ENCODE measurements at places on chromosomes 16 and 17.
A peak's percentile ranks its signal among the peaks of the same experiment; 100 is the strongest.

DNA sequence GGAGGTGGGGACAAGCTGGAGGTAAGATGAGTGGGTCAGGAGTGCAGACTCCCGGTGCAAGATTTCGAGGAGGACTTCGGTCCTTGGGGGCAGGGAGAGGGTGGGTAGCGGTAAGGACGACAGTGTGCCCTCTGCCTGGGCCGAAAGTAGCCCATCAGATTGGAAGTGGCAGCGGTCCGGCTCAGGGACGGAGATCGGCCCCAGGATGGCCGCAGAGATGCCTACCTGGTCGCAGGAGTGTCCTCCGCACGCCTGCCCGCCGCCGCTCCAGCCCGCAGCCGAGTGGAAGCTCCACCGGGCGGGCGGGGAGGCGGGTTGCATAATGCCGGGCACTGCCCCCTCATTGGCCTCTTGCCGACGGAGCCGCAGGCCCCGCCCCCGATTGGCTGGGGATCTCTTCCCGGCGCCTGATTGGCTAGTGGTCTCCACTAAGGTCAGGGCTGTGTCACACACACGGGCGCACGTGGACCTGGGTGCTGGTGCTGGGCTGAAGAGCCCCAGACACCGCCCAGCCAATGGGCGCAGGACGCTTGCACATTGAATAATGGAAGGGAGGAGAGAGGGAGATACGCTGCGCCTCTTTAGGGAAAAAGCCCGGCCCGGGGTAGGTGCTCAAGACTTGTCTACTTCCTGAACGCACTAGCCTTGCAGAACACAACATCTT lies at the start of gene PER1:
Gene PER1 (minus strand): TSS at position 293 of the 664 bp plus-strand sequence. CDS start 1,698 bp downstream, outside the sequence.
- peak; percentile 82 for DNase-seq

- no peak for DNase-seq
Observed at GRCh38 chr16:57482845-57483545, 3.3 kb downstream of the DOK4 start.

- peak; percentile 3 for DNase-seq
Observed at GRCh38 chr16:58197314-58198012, 443 bp downstream of the CSNK2A2 start.

DNA sequence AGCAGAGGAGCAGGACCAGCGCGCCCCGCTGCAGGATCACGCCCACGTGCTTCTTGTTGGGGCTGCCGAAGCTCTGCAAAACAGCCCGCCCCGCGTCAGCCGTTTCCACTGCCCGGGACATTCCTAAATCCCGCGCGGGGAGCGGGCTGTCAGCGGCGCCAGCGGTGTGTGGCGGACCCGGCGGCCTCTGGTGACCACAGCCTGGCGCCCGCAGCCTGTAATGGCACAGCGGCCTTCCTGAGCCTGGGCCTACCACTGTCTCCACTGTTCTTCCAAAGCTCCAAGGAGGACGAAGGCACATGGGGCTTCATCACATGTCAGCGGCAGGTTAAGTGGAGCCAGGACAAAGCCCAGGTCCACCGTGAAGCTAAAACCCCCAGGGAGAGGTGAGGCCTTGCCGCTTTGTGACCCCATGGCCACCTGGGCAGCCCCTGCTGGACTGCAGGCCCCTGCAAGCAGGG lies 2.5 kb downstream of the SLC47A2 start:
- no peak for DNase-seq

GRCh38 chr17:79205688-79206205 lies 131.1 kb downstream of the ENGASE start:
- DNase-seq, result no peak

- no peak for DNase-seq
Observed at GRCh38 chr17:48643697-48644012, 17.5 kb upstream of the HOXB9 start.

DNA sequence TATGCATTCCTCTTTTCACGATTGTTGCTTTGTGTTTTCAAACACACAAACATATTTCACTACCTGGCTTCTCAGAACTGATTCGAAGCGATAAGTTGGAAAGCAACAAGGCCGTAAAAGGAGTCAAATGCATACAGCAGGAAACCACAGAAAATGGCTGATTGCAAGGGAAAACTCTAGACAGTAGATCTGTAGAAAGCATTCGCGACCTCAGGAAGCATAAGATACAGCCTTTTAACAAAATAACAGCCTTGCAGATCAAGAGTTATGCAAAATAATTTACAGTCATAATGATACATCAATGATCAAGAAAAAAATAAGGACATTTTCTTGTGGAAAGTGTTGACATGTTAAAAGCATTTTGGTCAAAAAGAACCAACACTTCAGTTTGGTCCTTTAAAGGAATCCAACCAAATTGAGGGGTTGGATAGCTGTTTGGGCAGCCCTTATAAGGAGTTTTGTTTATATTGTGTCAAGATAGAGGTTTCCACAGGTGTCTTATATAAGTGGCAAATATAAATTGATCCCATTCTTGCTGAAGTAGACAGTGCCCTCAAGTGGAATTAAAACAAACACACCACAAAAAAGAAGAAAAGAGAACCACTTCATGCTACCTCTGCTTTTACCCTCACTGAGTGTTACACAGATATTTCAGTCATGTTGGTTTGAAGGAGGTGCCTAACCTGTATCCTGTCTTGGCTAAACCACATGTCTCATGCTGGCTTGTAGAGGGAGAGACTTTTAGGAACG lies 5.5 kb downstream of the CYLD start:
- peak; percentile 4 for DNase-seq

DNA sequence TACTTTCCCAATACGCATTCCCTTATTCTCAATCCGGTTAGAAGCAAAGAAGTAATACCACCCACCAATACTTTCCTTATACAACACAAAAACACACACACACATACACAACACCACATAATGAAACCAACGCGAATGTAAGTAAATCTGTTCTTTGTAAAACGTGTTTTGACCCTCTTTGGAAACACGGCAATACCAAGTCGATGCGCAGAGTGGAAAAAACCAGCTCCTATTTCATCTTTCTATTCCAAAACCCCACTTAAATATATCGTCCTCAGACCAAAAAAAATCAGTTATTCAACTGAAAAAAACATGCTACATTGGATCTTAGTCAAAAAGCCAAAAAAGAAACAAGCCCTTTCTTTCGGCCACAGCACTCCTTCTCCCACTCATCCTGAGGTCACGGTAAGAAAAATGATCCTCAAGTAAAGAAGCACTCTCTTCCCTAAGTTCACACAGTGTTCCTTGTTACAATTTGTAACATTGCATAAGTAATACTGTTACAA lies 31.0 kb upstream of the ARL4D start:
- peak; percentile 96 for DNase-seq

- DNase-seq, result peak; percentile 40
Observed at GRCh38 chr16:87951552-87952538, 611 bp downstream of the BANP start.

DNA sequence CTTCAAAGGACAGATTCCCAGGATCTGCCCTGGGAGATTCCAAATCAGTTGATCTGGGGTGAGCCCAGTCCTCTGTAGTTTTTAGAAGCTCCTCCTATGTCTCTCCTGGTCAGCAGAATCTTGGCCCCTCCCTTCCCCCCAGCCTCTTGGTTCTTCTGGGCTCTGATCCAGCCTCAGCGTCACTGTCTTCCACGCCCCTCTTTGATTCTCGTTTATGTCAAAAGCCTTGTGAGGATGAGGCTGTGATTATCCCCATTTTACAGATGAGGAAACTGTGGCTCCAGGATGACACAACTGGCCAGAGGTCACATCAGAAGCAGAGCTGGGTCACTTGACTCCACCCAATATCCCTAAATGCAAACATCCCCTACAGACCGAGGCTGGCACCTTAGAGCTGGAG lies 840 bp upstream of the CDH5 start:
- no peak for DNase-seq

DNA sequence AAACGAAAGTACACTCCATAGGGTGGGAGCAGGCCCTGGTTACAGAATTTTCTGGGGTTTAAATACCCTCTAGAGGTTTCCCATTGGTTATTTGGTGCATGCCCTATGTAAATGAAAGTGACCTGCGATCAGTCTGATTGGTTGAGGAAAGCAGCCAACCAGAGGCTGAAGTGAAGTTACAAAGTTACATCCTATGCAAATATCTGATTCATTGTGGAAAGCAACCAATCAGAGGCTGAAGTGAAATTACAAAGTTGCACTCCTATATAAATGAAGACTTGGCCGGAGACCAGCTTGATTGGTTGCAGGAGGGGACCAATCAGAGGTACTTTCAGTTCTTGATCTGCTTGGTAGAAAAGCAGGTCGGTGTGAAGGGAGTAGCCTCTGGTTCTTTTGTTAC lies 24.4 kb downstream of the NAA60 start:
- DNase-seq, result no peak

GRCh38 chr16:70700101-70701020 lies 14.5 kb upstream of the MTSS2 start:
- peak; percentile 88 for DNase-seq

DNA sequence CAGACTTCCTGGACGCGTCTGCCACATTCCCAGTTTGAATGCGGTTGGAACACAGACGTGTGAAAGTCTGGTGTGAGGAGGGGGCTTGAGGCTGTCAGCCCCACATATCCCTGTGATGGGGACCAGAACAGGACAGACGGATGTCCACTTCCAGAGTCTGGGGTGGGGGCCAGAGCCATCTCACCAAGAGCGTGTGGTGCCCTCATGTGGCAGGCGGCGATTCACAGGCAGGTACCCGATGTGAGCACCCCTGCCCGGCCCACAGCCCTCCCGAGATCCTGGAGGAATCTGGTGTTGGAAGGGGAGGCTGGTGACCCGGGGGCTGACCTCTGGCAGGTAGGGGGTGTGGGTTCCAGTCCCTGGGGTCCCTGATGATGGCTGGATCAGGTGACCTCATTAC lies 51.5 kb downstream of the ENGASE start:
- DNase-seq, result peak; percentile 5

- no peak for DNase-seq
Observed at GRCh38 chr16:67560827-67561342, 1.4 kb upstream of the CTCF start.

GRCh38 chr16:9094011-9094846 lies 2.8 kb downstream of the HAPSTR1 start:
- no peak for DNase-seq

DNA sequence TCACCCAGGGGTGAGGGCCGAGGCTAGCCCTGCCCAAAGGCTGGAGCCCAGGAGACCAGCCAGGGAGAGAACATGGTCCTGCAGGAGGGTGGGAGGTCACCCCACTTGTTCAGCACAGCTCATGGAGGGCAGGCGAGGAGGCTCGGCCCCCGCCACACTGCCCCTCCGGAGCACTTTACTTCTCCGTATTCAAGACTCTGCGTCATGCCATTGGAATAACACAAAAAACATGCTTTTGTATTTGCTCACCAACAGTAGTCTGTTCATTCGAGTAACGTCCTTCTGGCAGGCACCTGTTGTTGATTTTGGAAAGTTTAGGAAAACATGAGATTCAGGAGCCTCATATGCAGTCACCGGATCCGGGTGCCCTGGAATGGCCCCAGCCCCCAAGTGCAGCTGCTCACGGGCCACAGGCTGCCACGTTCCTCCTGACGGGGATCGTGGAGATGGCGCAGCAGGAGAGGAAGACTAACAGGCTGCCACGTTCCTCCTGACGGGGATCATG lies 81.1 kb upstream of the DNAH17 start:
- DNase-seq, result no peak

- no peak for DNase-seq
Observed at GRCh38 chr17:83088451-83088850, 9.0 kb downstream of the METRNL start.

GRCh38 chr16:55330781-55331647 lies 7.0 kb downstream of the IRX6 start:
- no peak for DNase-seq

- peak; percentile 5 for DNase-seq
Observed at GRCh38 chr16:70576431-70577255, 53.0 kb downstream of the SF3B3 start.

GRCh38 chr17:63464691-63465236 lies 12.1 kb upstream of the ACE start:
- no peak for DNase-seq

DNA sequence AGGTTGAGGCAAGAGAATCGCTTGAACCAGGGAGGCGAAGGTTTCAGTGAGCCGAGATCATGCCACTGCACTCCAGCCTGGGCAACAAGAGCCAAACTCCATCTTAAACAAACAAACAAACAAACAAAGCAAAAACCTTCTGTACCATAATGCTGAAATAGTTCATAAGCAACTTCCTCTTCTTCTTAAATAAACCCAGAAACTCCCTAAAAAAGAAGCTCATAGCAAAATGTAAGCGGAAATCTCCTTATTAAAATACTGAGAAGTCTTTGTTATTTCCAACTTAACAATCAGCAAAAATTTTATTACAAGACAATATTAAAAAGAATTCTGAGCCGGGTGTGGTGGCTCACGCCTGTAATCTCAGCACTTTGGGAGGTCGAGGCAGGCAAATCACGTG lies 82.8 kb downstream of the FBXL20 start:
- DNase-seq, result no peak

DNA sequence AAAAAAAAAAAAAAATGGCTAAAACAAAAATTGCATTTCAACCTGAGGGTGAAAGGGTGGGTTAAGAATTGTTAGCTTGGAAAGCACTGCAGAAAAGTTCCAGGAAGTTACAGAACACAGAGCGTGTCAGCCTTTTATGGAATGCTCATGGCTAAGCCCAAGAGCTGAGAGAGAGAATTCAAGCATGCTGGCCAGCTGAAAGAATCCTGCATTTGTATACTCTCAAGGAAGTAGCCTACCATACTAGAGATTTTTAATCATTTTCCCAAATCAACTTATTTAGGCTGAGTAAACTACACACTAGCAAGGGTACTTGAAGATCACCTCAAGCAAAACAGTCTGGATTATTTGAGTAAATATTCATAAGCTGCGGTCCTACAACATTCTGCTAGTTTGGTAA lies 153.9 kb downstream of the KCNJ2 start:
- DNase-seq, result no peak

DNA sequence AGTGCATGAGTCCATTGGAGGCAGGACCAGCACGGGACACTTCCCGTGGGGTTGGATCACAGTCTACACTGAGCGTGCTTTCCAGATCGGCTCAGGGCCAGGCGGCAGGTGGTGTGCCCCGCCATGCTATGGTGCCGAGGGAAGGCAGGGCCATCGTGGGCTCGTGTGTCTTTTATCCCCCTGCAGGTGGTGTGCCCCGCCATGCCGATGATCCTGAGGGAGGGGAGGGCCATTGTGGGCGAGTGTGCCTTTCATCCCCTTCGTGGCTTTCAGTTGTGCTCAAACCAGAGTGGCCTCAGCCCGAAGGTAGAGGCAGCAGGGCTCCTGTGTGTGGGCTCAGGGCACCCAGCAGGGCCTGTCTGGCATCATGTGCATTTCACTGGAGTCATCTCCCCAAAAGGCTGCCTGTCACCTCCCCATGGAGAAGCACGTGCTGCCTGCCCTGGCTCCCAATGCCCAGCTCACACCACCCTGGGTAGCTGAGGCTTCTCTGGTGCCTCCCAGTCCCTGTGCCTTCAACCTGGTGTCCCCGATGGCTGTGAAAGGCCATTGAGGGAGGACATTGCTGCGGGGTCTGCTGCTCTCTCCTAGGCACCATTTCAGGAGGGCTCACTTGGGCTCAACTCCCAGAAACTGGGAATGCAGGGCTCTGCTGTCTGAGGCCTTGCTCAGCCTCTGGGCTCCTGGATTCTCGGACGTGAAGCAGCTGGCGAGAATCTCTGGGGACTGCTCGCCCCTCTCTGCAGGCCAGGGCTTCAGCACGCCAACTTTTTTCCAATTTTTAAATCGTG lies 207.6 kb downstream of the NPIPB11 start:
- no peak for DNase-seq

All from NCI-H1092 treated with DMSO at 0.1 percent for 48 hours (cell line).